ENCODE measurements at places on chromosomes 6 and 20.

GRCh38 chr20:18032977-18033892, 24.5 kb downstream of the OVOL2 start:
- no peak for DNase-seq

GRCh38 chr20:47360297-47361056, 4.0 kb upstream of the ZMYND8 start:
- DNase-seq, result peak; percentile 62

DNA sequence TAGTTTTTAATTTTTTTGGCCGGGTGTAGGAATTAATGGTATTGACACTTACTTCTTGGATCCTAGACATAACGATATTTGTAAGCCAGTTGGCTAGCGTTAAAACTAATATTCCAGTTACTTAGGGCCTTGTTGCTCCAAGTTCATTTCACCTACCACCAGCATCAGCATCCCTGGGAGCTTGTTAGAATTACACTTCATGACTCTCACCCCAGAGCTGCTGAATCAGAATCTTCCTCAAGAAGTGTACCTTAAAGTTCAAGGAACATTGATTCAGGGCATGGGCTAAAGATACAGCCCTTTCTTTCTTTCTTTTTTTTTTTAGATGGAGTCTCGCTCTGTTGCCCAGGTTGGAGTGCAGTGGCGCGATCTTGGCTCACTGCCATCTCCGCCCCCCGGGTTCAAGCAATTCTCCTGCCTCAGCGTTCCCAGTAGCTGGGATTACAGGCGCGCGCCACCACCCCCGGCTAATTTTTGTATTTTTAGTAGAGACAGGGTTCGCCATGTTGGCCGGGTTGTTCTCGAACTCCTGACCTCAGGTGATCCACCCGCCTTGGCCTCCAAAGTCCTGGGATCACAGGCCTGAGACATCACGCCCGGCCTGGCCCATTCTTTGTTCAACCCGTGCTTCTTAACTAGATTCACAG, 1.1 kb downstream of the SLX4IP start:
- no peak for DNase-seq

DNA sequence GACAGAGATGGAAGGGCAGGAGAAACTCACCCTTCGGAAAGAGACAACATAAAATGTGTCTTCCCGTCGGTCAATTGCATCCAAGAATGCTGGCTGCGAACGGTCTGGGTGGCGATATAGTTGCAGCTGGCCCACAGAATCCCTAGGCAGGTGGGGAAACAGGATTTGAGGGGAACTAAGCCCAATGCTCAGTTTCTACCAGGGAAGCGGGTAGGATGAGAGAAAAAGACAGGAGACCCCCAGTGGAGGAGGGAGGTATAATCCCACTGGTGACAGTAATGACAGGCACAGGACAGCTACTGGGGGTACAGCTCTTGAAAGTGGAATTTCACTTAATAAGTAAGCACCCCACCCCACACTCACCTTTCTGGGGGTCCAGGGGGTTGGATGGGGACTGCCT, 7.5 kb upstream of the TNXB start:
- peak; percentile 56 for DNase-seq

GRCh38 chr20:38141889-38142494, 23.1 kb downstream of the TGM2 start:
- DNase-seq, result no peak

- no peak for DNase-seq
Observed at GRCh38 chr20:57306747-57307146, 22.9 kb upstream of the SPO11 start.

DNA sequence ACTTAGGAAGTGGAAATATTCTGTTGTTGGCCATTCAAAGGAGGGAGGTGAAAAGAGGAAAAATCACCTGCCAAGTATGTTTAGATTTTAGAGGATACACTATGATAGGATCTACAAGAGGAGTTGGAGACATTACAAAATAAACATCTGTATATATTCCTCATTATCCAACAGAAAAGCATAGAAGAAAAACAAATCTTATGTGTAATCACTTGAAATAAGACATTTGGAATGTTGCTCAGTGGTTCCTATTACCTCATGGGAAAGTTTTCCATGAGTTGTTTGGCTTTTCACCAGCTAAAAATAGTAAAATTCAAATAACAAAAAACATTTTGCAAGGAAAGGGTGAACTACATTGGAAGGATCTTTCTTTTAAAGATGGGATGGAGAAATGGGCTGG, 76.7 kb upstream of the CARMIL1 start:
- DNase-seq, result no peak
